Stimulated activated CD4-positive, alpha-beta T cell treated with anti-CD3 and anti-CD28 coated beads, Interleukin-2, amount 100 ng/mL, for 24 hours (primary cell): ENCODE measurements at places on chromosomes 7 and 10.

DNA sequence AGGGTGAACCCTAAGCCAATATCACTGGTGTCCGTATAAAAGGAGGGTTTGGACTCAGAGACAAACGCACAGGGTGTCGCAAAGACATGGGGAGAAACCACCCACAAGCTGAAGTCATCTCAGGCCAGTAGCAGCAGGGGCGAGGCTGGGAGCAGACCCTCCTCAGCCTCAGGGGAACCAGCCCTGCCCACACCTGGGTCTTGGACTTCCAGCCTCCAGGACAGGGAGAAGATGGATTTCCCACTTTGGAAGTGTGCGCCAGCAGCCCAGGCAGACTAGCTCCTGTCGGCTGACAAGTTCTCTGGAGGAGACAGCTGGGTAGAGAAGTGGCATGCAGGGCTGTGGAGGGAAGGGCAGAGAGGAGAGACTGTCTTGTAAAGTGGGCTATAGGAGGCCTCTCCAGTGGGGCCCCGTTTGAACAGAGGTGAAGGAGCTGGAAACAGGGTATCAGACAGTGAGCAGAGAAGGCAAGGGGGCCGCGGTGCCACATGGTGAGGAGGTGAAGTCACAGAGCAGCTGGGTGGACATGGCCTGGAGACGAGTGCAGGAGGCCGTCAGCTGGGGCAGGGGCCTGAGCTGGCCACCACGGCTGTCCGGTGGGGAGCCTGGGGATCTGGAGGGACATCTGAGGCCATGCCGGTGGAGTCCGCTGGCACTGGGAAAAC lies 475.6 kb downstream of the PTPRN2 start:
- DNase-seq = no peak

DNA sequence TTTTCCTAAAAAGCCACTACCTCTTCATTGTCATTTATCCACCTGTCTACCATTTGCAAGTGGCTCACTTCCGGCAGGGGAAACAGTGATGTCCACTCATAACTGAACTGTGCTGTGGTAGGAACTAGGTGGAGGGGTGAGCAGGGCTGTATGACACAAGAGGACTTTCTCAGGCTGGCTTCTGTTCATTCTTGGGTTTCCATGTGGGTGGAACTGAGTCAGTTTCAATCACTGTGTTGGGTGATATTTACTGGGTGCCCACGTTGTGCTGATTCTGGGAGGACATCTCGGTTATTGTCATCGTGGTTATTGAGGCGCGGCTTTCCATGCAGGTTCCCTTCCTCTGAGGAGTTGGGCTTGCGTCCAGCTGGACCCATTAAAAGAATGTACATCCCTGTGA lies 38.8 kb downstream of the RAMP3 start:
- DNase-seq = peak; percentile 63

GRCh38 chr7:50723173-50723572 lies 59.5 kb downstream of the GRB10 start:
- no peak for DNase-seq

- DNase-seq = no peak
Measured at GRCh38 chr7:43513251-43513650, 69.7 kb upstream of the STK17A start.

GRCh38 chr7:45253368-45253767 lies 95.8 kb downstream of the RAMP3 start:
- DNase-seq = no peak

DNA sequence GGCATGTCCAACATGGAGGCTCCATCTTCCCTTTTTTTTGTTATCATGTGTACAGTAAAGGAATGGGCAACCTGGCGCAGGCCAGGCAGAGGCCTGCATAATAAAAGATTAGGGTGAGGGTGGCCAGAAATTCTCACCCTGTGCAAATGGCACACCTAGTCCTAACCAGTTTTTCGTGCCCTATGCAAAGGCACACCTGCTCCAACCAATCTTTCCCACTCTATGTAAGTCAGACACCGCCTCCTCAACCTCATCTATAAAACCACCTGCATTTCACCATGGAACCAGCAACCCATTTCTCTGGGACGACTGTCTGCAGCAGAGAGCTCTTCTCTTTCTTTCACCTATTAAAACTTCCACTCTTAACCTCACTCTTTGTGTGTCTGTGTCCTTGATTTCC lies 16.1 kb downstream of the TBATA start:
- no peak for DNase-seq

- DNase-seq = no peak
Measured at GRCh38 chr7:134186027-134186426, 58.9 kb downstream of the LRGUK start.

DNA sequence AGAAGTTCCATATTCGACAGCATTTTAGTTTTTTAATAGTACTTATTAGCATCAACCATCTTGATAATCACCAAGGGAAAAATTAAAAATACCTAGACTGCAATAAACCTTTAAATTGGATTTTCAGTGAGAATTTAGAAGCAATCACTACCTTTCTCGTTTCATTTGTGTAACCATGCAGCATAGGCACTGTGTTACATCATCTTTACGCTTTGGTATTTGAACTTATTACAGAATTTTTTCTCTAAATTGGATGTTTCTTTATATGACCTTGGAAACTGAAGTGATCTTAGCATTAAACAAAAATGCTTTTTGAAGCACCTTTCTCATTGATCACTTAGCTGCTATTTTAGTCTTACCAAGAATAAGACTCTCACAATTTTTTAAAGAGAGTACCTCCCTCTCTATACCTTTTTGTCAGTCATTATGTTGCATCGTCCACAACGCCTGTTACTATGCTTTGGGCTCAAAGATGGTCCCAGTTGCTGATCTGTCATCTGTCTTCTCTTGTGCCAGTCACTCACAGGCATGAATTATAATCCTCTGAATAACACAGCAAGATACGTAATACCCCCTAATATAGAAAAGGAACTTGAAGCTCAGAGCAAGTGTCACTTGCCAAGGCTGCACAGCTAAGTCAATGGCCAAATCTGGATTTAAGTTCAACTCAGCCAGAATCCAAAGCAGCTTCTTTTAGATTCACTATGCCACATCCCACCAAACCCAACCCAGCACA lies 19.6 kb upstream of the ASCC1 start:
- no peak for DNase-seq

DNA sequence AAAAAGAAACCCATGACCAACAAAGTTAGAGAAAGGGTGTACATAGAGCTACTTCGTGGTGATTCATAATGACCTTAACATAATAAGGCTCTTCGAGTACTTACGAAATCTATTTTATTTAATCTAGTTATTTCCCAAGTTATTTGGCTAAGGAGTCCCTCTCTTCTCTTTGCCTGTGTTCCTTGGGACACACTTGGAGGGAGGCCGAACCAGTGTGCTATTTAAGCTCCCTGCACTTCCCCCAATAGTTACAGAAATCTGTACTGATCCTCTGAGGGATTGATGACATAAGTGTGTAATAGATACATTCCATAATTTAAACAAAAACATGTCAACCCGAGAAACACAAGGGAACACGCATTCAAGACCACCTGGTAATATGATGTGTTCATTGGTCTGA lies 351.1 kb downstream of the GATA3 start:
- no peak for DNase-seq

DNA sequence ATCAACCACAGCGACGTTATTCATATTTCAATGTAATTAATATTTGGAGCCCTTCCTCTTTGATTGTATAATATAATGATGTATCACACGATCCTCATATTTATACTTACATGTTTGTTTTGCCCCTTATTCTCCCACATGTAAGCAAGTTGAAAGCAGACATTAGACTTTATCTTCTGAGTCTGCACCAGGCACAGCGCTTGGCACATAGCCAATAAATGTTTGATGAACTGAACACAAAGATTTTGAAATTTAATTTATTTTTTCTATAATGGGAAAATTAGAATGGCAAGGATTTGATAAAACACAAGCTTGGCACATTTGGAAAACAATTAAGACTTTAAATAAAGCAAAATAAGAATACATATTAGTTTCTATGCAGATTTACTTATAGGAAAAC lies 31.6 kb downstream of the ZFAND4 start:
- DNase-seq = no peak

DNA sequence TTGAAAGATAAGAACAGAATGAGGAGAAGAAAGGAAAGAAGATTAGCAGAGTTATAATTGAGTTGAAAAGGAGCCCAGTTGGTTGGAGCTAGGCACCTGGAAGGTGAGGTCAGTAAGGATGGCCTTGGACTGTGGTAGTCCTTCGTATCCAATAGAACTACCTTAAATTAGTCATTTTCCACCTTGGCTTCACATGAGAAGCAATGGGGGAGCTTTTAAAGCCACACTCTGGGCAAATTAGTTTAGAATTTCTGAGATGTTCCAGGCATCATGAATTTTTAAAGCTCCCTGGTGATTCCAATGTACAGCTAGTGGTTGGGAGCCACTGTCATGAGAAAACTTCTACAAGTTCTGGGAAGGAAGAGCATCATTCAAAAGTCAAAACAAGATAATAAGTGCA lies 27.3 kb upstream of the CYP3A5 start:
- no peak for DNase-seq

- no peak for DNase-seq
Measured at GRCh38 chr7:130960208-130960988, 226.4 kb upstream of the KLF14 start.

- DNase-seq = no peak
Measured at GRCh38 chr7:121730869-121731268, 142.1 kb upstream of the PTPRZ1 start.

GRCh38 chr7:117210397-117210796 lies 112.5 kb downstream of the WNT2 start:
- no peak for DNase-seq

GRCh38 chr7:157853076-157853788 lies 516.4 kb downstream of the DNAJB6 start:
- DNase-seq = no peak

DNA sequence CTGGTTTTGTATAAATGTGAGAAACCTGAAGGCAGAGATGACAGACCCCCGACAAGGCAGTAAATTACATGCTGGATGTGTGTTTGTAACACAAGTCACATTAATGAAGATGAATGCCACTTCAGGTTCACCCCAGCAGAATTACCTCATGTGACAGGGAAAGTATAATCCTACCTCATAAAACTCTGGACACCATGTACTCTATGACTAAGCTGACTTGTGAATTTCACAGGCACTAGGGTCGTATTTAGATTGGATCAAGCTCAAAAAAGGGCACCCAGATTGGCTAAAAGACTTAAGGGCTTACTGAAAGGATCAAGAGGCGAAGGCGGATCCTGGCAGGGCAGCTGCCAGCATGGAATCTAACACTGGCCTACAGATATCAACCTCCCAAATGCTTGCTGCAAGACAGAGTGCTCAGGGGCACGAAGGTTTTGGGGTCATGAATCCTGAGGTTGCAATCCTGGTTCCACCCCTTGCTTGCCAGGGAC lies 161.4 kb downstream of the PIP4K2A start:
- no peak for DNase-seq

DNA sequence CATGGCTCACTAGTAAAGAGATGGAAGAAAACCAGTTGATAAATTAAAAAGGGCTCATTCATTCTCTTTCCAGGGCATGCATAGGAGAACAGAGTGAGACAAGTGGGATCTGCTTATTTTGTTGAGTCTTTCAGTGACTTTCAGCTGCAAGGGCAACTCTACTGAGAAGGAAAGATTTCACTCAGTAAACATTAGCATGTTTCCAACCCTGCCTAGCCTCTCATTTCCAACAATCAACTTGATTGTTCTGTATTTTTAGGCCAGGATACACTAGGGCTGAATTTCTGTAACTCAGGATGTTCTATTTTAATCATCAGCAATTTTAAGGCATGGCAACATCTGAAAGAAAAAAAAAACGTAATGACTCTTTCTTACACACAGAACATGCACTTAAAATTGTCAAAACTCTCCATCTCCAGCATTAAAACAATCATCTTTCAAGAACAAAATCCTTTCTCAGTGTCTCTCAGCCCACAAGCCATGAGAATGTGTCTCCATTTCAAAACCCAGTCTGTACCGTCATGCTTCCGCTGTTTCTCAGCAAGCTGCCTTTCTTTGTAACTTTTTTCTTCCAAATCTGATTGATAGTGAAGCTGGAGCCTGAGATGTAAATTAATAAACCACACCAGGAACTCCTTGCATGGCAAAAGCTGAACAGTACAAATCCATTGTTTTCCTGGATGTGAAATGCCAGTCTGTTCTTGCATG lies 147.2 kb upstream of the KLF14 start:
- no peak for DNase-seq

- no peak for DNase-seq
Measured at GRCh38 chr10:48758411-48758810, 73.7 kb downstream of the WDFY4 start.

DNA sequence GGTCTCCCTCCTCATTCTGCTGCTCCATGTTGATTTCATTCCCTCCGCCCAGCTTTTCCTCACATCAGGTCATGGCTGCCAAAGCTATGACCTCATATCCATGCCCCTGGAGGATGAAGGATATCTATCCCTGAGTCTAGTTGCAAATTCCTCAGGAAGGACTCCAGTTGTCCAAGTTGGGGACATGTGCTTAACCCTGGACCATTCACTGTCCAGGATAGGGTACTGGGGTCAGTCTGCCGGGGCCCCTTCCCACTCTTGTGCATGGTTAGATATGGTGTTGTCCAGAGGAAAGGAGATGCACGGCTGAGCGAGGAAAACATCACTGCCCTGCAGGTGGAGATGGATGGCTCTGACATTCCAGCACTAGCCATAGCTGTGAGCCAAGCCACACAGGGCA lies 51.9 kb upstream of the COMTD1 start:
- DNase-seq = no peak

- no peak for DNase-seq
Measured at GRCh38 chr7:131544449-131545301, 11.8 kb downstream of the PODXL start.

GRCh38 chr7:100051611-100052010 lies 2.0 kb downstream of the ZSCAN21 start:
- no peak for DNase-seq

GRCh38 chr7:55104712-55105433 lies 86.1 kb downstream of the EGFR start:
- no peak for DNase-seq

- no peak for DNase-seq
Measured at GRCh38 chr10:14737808-14738545, 36.7 kb downstream of the FAM107B start.

DNA sequence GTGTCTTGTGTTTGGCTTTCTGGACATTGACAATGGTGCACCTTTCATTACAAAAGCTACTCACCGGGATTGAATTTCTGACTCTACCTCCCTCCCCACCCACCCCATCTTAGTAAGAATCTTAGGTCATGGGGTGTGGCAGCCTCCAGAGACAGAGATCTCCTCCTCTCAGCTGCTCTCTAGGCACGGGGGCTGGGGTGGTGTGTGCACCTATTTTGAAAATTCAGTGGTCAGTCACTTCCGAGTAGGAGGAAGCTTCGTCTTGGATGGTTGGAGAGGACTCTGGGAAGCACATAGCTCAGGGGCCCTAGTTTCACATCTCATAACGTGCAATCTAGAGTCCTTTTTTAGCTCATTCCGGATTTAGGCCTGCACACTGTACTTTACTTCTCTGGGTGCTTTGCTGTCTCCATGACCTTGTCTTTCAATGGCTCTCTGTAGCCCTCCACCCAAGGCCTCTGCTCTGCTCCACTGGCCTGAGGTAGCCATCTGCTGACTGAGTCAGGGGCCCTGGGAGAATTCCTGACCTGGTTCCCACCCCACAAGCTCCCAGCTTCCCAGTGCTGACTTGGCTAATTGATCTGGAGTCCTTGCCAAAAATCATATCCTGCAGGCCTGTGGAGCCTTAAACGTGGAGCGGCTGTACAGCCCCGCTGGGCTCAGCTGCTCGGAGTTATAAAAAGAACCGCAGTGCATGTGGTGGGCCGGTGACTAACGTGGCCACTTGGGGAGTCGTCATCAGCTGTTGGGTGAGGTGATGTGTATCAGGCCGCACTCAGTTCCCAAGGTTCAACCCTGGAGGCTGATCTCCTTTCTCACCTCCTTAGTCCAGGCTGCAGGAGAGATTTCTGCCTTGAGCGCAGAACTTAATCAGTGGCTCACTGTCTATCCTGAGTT lies 19.3 kb upstream of the ADAMTS14 start:
- no peak for DNase-seq

GRCh38 chr10:22494007-22494406 lies 148.7 kb downstream of the SPAG6 start:
- DNase-seq = no peak
